SJSA1 (cell line): ENCODE measurements at places on chromosomes 3 and 15. TPM values are rescaled to one million over a fixed set of nuclear protein-coding genes. Genes with fewer than 3 reads are reported as not detected.

RPN1 gene
- total RNA-seq, result 327 and 374 TPM in 2 replicates

LRRC49 gene
- total RNA-seq, result 5.1 and 12.1 TPM in 2 replicates

TMIE gene
- not detected in 2 replicates for total RNA-seq

TMEM45A gene
- 20.6 and 48.5 TPM in 2 replicates for total RNA-seq

HIGD2B gene
- not detected in 2 replicates for total RNA-seq

DUOXA2 gene
- not detected in 2 replicates for total RNA-seq

SGO1 gene
- 11.7 and 22.5 TPM in 2 replicates for total RNA-seq

- no peaks in the 10 kb centered on the region for H3K27me3 ChIP-seq
- H3K4me1 ChIP-seq, result no peaks in the 10 kb centered on the region; the same call in 1 of the 2 replicates
- no peaks in the 10 kb centered on the region for H3K36me3 ChIP-seq
These were observed 460.7 kb upstream of the RASGRP1 start for GRCh38 chr15:39025321-39025720.

GRCh38 chr3:147574621-147575020 is 165.5 kb downstream of the ZIC1 start:
- H3K27ac ChIP-seq, result no peak overlapping the region
- DNase-seq, result no peak
- H3K4me3 ChIP-seq, result no peak overlapping the region
- H3K27me3 ChIP-seq, result no peaks in the 10 kb centered on the region
- no peaks in the 10 kb centered on the region for H3K36me3 ChIP-seq

GRCh38 chr3:25455441-25456132 is 27.5 kb downstream of the RARB start:
- H3K4me3 ChIP-seq, result no peak overlapping the region
- H3K4me1 ChIP-seq, result peaks cover 46% of the 10 kb centered on the region

- H3K27me3 ChIP-seq, result no peaks in the 10 kb centered on the region
- peaks cover 18% of the 10 kb centered on the region for H3K4me1 ChIP-seq
- DNase-seq, result no peak
- peak overlapping the region; percentile 27; the same call in 1 of the 2 replicates for H3K27ac ChIP-seq
These were observed 223.5 kb upstream of the PROK2 start for GRCh38 chr3:72008226-72008996.

DNA sequence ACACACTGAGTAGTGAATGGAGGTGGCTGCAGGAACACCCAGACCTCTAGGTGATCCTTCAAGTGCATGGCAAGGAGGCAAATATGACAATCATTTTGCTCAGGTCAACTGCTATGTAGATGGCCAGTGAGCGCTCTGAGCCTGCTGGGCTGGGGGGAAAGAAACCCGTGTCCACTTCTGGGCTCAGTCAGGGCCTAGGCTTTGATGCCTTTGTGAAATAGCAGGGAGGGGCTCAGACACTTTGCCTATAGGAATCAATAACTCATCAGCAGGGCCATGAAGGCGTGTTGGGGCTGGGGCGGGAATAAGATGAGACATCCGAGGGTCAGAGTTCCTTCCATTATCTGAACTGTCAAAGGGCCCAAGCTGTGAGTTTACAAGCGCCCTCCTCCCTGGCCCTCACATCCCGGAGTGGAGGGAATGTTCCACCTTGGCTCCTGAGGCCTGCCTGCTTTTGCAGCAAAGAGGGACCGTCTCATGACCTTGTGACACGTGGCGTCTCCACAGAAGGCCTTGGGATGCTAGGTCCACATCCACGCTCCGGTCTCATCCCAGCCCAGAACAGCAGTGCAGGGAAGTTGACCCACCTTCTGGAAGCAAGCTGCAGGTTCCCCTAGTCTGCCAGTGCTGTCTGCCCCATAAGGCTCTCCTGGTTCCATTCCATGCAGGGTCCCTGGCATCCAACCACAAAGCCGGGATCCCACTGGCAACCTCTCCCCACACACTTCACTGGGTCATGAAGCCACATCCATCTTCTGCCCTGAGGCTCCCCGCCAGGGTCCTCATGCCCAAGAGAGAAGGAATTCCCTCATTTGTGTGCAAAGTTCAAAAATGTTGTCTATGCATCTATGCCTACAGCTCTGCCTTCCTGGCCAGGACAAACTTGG is 78.4 kb downstream of the CHSY1 start:
- peaks cover 44% of the 10 kb centered on the region for H3K4me1 ChIP-seq
- no peak overlapping the region for H3K4me3 ChIP-seq
- H3K27ac ChIP-seq, result no peak overlapping the region
